ENCODE measurements at places on chromosomes 2 and 18.

DNA sequence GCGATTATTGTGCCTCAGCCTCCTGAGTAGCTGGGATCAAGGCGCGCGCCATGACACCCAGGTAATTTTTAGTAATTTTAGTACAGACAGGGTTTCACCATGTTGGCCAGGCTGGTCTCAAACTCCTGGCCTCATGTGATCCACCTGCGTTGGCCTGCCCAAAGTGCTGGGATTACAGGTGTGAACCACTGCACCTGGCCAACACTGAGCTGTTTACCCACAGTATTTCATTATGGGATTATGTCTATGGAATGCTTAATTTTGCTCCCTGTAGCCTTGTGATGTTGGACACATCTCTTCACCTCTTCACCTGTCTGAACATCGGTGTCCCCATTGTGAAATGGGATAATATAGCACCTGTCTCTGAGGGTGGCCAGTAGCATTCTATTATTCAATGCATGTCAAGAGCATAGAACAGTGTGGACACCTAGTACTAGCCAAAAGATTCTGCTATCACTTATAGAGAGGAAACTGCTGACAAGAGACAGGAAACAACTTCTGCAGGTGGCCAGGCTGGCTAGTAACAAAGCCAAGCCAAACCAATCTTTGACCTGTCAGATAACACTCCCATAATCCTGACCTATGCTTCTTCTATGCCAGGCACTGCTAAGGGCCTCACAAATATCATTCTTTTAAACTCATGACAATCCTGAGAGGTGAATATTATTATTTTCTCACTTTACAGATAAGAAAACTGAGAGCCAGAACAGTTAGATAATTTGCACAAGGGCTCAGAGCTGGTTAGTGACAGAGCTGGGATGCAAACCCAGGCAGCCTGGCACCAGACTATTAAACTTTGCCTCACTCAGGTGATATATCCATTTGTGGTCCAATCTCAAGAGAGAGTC is 29.4 kb upstream of the REEP1 start:
- no peak for DNase-seq

DNA sequence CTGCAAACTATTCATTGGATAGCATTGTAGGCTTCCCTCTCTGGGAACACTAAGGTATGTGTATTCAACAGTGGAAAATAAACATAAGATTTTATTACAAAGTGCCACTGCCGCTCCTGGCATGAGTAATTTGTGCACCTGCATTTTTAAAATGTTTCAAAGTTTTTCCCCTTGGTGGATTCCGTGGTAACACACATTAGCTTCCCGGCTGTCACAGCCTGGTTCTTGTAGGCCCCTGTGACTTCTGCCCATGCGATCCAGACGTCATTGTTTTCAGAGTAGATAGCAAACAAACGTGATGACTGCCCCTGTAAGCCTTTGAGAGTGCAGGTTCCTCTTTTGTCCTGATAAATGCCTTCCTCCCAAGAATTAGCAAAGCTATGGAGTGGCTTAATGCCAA is 421.0 kb downstream of the ZNF521 start:
- no peak for DNase-seq

GRCh38 chr2:43133708-43134570 is 92.5 kb downstream of the ZFP36L2 start:
- no peak for DNase-seq

DNA sequence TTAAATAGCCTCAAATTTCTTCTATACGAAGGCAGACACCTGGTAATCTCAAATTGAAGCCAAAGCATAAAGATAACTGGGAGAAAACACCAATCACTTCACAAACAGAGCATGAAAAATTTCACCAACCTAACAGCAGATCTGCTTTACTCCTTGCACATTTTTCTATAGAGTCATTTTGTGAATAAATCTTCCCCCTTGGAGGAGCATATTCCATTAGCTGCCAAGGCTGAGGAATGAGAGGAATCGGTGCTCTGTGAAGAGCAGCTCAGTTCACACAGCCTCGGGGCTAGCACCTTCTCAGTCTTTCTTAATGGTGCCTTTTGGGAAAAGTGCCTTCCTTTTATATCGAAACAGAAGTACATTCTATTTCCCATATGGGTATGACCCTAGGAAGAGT is 1313.7 kb upstream of the NRXN1 start:
- no peak for DNase-seq

DNA sequence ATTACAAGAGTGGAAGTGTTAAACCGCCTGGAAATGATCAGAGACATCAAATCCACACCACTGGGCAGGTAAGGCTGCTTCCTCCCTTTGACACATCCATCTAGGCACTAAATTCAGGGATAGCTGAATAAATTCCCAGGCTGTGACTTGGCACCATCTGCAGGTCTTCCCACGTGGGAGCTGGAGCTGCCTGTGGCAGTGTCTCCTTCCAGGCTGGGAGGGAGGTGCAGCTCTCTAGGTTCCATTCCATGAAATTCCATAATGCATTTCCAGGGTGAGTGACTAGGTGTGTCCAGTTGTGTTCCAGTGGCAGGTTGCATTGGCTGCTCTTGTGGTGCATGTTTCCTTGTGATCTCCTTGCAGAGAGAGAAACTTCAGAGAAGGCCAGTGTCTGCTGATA is 188.9 kb upstream of the CXCR4 start:
- DNase-seq: no peak

- no peak for DNase-seq
Measured at GRCh38 chr2:176118601-176119339, 2.2 kb downstream of the HOXD10 start.

DNA sequence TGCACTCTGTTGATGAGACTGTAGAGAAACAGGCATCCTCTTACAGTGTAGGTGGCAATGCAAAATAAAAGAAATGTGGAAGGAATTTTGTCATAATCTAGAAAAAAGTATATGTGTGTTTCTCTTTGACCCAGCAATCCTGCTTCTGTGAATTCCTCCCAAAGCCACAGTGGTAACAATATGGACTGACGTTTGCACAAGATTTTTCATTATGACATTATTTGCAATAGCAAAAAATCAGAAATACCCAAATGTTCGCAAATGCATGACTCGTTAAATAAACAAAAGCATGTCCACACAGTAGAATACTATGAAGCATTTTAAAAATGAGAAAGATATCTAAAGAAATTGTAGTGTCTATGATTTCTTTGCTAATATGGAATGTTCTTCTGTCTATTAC is 255.2 kb upstream of the NRP2 start:
- DNase-seq: peak; percentile 75

DNA sequence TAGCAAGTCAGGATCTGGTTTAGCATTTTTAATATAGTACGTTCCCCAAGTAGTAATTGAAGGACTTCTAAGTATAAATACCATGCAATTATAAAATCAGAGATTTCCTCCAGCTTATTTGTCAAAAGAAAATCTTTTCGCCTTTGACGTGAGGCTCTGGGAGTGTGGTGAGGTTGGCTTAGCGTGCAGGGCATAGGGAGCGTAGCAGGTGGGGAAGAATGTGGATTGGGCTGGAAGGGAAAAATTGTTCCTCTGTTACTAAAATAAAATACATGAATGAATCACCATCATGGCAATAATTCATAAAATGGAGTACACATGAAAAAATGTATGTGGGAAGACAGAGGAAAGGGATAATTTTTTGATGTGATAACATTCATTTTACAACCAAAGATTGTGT is 5.4 kb upstream of the IL1RL2 start:
- no peak for DNase-seq

- DNase-seq: no peak
Measured at GRCh38 chr2:7018282-7018701, 101.1 kb downstream of the RNF144A start.

GRCh38 chr2:164015328-164016123 is 279.7 kb upstream of the FIGN start:
- DNase-seq: peak; percentile 51

GRCh38 chr2:217835931-217836891 is 166.6 kb downstream of the TNS1 start:
- peak; percentile 70 for DNase-seq

- peak; percentile 77 for DNase-seq
Measured at GRCh38 chr18:59070181-59070912, 69.3 kb upstream of the SEC11C start.

DNA sequence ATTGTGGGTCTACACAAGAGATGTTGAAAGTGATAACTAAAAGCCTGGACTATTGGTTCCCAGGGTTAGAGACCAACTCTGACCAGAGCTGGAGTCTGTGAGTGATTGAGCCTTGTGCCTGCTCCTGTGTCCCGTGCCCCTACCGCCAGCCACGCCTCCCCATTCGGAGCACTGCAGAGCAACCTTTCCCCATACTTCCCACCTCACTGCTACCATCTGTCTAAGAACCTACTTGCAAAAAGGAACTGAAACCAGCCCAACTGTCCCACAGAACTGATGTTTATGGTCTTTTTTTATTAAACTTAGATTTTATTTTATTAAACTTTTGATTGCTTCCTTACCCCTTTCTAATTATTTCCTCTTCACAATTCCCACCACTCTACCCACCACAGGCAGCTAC is 300.3 kb upstream of the MGAT5 start:
- DNase-seq: no peak

DNA sequence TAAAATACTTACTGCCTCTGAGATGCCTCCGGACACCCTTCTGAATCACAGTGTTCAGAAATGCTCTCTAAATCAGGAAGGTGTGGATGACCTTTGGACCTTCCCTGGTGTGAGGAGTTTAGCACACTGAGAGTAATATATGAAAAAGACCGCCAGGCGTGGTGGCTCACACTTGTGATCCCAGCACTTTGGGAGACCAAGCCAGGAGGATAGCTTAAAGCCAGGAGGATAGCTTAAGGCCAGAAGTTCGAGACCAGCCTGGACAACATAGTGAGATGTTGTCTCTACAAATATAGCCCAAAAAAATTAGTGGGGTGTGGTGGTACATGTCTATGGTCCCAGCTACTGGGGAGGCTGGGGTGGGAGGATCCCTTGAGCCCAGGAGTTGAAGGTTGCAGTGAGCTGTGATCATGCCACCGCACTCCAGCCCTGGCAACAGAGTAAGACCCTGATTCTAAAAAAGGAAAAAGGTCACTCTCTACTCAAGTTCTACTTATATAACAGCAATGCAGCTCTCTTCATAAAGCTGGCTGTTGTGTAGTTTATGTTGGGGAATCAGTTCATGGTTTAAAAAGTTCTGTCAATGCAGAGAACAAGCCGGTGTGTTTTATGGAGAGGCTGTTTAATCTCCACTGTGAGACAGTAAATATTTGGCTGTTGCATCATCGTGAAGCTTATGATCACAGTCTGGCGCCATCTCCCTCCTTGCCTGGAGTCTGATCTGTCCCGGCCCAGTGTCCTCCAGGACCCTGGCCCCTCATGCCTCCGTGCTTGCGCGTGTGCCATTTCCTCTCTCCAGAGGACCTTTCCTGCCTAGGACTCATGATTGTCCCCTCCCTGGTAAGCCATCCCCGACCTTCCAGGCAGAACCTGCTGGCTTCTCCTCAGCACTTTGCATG is 184.5 kb downstream of the FAM210A start:
- no peak for DNase-seq

- DNase-seq: no peak
Measured at GRCh38 chr2:34853646-34854045, 1254.5 kb upstream of the FAM98A start.

DNA sequence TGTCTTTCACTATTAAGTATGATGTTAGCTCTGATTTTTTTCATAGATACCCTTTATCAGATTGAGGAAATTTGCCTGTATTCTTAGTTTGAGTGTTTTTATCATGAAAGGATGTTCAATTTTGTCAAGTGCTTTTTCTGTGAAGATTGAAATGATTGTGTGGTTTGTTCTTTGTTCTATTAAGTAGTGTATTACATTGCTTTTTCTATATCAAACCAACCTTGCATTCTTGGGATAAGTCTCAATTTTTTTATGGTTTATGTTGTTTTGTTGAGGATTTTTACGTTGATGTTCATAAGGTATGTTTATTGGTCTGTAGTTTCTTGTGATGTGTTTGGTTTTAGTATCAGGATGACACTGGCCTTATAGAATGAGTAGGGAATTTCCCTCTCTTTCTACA is 19.1 kb downstream of the PDK1 start:
- no peak for DNase-seq

GRCh38 chr2:85385746-85386145 is 24.4 kb downstream of the CAPG start:
- DNase-seq: no peak

DNA sequence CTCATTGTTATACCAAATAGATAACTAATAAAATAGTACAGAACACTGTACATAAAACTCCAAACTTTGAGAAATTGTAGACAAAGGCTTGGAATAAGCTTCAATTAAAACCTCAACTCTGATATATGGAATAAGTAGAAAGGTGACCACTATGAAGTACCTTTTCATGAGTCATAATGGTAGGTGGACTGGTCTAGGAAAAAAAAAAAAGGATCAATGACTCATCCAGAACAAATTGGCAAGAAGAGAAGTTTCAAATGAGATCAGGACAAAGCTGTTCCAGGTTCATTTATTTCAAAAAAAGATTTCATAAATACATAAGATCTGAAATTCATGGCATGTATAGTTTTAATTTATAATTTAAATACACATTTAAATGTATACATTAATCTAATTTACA is 769.7 kb downstream of the SUCLG1 start:
- no peak for DNase-seq

- DNase-seq: no peak
Measured at GRCh38 chr18:58208207-58208932, 164.3 kb downstream of the NEDD4L start.

DNA sequence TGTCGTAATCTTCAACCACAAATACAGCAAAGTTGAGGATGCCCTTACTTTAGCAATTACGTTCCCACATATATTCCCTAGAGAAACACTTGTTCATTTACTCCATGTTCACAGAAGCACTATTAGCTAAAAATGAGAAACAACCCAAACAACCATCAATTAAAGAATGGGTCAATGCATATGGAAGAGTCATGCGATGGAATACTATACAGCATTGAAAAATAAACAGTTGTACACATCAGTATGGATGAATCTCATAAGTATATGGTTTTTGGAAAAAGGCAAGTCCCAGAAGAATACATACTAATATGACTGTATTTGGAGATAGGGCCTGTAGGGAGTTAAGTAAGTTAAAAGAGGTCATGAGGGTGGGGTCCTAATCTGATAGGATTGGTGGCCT is 6.3 kb downstream of the GPR148 start:
- no peak for DNase-seq

DNA sequence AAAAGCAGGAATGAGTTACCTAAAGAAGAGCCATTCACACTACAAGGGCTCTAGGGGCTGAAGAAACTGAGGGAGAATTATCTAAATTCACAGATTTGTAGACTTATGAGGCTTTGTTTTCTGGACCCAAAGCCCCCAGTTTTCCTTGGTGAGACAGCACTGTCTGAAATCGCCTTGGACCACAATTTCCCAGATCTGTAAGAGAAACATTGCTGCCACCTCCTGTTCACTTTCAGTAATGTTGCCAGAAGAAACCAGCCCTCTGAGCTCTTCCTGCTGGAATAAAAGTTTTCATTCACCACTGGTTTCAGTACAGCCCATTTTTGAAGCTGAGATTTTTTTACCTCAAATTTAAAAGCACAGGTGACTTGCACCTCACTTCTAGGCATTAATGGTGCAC is 169.2 kb downstream of the CDH20 start:
- peak; percentile 70 for DNase-seq

Data from iris pigment epithelial cell (primary cell).